ENCODE measurements at places on chromosomes 12 and 14. TPM values are rescaled to one million over a fixed set of nuclear protein-coding genes. Genes with fewer than 3 reads are reported as not detected.

GZMH gene
- total RNA-seq = not detected

TAS2R9 gene
- total RNA-seq = 0.26 TPM

- H3K4me1 ChIP-seq = peaks cover 13% of the 10 kb centered on the region
- no peaks in the 10 kb centered on the region for H3K36me3 ChIP-seq
- DNase-seq = no peak
- H3K27me3 ChIP-seq = no peaks in the 10 kb centered on the region
- H3K4me3 ChIP-seq = no peak overlapping the region
- no peak overlapping the region for H3K27ac ChIP-seq
Measured at GRCh38 chr12:51666696-51667095, 75.7 kb downstream of the SCN8A start.

GRCh38 chr12:206746-207440, 7.1 kb downstream of the SLC6A12 start:
- H3K36me3 ChIP-seq = no peaks in the 10 kb centered on the region
- peaks cover 45% of the 10 kb centered on the region for H3K27me3 ChIP-seq
- no peak overlapping the region for H3K27ac ChIP-seq
- H3K4me1 ChIP-seq = peaks cover 30% of the 10 kb centered on the region

DNA sequence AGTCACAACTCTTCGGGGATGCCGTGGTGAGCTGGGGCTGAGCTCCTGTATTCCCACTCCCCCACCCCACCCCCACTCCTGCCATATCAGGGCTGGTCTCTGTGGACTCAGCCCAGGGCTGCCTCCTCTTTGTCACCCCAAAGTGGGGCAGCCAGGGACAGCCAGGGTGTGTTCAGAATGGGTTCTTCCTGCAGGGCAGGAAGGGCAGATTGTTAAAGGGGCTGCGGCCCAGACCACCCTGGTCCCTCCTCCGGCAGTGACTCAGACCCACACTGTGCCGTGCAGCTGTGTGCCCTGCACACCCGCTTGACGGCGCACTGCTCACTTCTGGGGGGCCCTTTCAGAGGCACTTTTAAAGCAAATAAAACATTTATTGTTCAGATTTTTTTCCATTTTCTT, 9.3 kb downstream of the SLC48A1 start:
- H3K27ac ChIP-seq = no peak overlapping the region
- peaks cover 4% of the 10 kb centered on the region for H3K36me3 ChIP-seq

Data from progenitor cell of endocrine pancreas (in vitro differentiated cells).